Neural crest cell (in vitro differentiated cells): ENCODE measurements at places on chromosomes 3 and 15.

- DNase-seq, result no peak
Measured at GRCh38 chr15:94290730-94291129, 59.4 kb downstream of the MCTP2 start.

GRCh38 chr3:183515968-183516851, 39.3 kb downstream of the KLHL6 start:
- DNase-seq, result no peak

DNA sequence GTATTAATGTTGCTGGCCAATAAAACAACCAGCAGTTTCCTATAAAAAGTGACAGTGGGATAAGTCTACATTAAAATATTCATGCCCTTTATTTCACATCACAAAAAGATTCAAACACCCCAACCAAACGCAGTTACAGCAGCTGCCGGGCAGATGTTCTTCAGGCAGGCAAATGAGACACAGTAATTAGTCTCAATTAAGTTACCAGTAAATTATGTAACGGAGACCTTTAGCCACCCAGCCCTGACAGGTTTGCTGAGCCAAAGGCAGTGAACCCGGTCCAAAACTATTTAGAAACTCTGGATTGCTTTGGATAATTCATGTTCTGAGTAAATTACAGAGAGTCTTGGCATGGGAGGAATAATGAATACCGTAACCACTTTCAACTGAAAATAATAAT, 289.2 kb upstream of the LYSMD4 start:
- no peak for DNase-seq

DNA sequence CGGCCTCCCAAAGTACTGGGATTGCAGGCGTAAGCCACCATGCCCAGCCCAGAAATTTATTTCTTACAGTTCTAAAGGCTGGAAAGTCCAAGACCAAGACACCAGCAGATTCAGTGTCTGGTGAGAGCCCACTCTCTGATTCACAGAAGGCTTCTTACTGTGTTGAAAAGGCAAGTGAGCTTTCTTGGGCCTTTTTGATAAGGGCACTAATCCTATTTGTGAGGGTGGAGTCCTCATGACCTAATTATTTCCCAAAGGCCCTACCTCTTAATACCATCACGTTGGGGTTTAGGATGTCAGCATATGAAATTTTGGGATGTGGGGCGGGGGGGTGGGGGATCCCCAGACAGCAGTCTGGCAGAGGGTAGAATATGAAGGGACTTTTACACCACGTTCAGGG, 47.5 kb upstream of the MEX3B start:
- no peak for DNase-seq

- no peak for DNase-seq
Measured at GRCh38 chr3:106528932-106529331, 660.1 kb upstream of the CBLB start.

- DNase-seq, result no peak
Measured at GRCh38 chr3:8503871-8504610, 2.4 kb downstream of the LMCD1 start.

DNA sequence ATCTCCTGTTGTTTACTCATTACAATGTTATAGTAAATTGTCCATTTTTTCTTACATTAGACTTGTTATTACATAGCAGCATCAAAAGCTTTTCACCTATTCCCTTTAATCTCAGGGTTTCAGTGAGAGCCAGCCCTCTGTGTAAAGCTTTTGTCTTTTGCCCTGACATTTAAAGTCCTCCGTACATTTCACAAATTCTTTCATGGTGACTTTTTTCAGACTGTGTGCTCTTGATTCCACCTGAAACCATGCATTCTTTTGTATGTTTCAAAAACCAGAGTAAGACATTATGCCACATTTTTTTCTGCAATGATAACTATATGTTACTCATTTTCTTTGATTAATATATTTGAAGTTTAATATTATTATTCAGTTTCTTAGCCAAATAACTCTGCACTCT, 781.4 kb upstream of the ROBO1 start:
- no peak for DNase-seq

DNA sequence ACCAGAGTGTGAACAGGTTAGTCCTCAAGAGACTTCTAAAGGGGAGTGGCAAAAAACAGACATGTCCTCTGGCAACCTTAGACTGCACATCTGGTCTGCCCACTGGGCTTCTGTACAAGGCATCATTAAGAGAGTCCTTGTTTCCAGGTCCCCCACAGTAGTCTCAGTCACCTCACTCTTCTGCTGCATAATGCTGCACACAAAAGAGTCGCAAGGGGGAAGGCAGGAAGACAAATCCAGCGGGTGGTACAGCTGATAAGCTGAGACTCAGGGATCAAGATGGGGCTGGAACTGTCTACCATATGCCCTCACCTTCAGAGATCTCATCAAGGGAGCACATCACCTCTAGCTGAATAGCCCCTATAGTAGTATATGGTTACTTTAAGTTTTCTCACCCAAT, 27.4 kb upstream of the RPS17 start:
- no peak for DNase-seq

DNA sequence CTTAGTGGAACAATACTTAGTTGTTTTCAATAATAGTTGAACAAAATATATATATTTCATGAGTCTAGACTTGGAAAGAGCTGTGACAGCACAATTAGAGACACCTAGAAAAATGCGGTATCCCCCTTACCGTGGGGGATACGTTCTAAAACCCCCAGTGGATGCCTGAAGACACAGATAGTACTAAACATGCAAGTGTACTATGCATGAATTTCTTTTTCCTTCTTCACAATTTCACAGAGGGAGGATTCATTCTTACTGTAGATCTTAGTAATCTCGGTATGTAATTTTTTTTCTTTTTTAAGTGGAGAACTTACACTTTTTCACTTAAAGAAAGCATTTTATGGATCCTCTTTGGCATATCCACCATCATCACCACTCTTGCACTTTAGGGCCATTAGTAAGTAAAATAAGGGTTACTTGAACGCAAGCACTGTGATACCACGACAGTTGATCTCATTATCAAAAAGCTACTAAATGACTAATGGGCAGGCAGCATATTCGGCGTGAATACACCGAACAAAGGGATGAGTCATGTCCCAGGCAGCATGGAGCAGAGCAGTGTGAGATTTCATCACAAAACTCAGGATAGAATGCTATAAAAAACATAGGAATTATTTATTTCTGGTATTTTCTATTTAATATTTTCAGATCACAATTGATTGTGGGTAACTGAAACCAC, 72.3 kb upstream of the ZNF280D start:
- DNase-seq, result no peak

GRCh38 chr3:102017784-102018183, 168.5 kb downstream of the NFKBIZ start:
- no peak for DNase-seq

GRCh38 chr3:180871901-180872300, 40.6 kb upstream of the FXR1 start:
- no peak for DNase-seq

DNA sequence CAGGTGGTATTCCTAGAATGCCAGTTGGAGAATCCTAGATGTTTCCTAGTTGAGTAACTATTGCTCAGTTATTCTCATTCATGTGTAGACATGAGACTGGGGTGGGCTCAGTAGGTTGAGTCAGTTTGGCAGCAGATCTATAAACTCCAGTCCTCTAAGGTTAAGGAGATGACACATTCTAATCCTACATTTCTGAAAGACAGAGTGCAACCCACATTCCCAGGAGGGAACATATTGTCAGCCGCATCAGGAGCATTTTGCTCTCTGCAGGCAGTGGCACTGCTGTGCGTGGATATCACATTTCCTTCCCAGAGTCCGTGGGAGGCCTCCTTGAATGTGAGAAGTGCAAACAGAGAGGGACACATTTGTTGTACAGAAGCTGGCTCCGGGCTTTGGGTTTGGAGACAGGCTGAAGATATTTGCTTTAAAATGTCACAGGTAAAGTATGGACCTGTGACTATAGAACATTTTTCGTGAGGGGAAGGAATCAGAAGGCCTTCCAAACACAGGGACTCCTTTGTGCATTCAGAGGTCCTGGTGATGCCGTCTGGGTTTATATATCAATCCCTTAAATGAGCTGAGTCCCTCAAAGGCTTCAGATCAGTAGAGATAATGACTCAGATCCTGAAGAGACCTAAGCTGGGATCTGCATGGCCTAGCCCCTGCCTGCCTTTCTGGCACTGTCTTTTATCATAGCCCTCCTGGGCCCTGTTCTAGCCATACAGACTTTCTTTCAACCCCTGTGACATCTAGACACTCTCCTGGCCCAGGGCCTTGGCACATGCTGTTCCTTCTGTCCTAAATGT, 156.5 kb downstream of the CADPS start:
- DNase-seq, result no peak

GRCh38 chr3:72145506-72146380, 360.8 kb upstream of the PROK2 start:
- no peak for DNase-seq

GRCh38 chr3:127722091-127722784, 49.5 kb downstream of the ABTB1 start:
- no peak for DNase-seq

- no peak for DNase-seq
Measured at GRCh38 chr15:71526060-71526820, 284.1 kb upstream of the NR2E3 start.

DNA sequence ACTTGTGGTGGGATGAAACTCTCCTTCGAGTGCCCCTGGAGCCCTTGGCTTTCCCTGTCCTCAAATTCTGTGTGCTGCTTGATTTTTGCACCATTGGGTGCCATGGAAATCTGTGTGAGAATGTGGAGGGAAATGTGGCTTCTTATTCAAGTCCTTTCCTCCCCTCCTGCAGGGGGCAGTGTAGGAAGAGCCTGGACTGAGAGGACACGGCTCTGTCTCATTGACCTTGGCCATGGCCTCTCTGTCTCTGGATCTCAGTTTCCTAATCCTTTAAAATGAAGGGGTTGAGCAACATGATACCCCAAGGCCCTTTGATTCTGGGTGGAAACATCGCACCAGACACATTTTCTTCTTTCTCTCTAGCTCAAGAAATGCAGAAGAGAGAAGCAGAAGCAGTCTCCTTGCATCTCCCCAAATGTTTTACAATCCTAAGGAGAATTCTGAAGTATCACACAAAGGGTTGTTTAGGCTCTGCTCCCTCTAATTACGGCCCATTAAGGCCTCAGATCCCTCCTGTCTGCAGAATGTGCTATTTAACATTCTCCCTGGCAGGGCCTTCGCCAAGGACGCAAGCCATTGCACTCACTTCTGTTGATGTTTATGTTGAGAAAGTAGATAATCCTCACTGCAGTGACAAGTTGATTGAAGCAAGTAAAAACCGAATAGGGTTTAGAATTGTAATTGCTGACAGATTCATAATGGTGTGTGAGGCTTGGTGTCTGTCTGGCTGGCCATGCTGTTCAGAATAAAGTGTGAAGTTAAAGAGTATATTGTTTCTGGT, 169.1 kb downstream of the TPRG1 start:
- no peak for DNase-seq

DNA sequence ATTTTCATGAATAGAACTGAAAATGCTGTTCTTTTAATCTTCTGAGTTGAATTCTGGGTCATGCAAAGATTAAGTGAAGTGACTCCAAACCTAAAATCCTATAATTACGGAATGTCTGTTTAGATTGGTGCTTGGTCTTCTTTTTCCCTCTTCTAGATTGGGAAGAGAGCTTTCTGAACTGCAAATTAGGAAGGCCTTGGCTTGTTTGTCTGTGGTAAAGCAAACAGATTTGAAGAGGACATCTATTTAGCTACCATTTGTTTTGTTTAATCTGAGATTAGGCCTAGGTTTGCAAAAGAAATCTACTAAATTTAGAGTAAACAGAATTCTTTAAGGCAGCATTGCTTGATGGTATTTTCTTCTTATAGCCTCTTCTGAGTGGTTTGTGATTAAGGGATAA, 23.5 kb downstream of the PAQR9 start:
- DNase-seq, result no peak

DNA sequence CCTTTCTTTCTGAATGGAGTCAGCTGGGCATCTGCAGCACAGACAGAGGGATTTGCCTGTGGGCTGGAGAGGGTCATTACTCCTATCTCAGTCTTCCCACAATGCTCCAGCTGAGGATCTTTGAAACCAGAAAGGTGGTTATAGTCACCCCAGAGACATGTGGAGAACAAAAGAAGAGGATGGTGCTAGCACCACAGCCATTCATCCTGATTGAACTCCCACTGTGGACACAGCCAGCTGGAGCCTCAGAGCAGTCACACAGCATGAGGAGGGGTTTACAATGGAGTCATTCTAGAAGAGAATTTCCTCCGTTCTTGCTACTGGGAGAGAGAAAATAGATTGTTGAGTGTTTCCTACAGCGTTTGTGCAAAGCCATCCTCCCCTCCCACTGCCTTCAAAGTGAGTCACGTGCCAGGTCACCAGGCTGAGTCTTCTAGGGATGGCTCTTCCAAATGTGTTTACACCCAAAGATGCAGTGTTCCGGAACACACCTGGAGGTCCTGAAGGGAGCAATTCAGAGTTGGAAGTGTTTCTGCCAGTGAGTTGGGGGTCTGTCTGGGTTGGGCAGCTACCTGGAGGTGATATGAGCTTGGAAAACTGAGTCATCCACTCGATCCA, 18.9 kb upstream of the GREM1 start:
- no peak for DNase-seq

GRCh38 chr15:96889734-96890480, 559.4 kb downstream of the NR2F2 start:
- DNase-seq, result no peak

- no peak for DNase-seq
Measured at GRCh38 chr15:42679285-42680141, 57.4 kb downstream of the CDAN1 start.

DNA sequence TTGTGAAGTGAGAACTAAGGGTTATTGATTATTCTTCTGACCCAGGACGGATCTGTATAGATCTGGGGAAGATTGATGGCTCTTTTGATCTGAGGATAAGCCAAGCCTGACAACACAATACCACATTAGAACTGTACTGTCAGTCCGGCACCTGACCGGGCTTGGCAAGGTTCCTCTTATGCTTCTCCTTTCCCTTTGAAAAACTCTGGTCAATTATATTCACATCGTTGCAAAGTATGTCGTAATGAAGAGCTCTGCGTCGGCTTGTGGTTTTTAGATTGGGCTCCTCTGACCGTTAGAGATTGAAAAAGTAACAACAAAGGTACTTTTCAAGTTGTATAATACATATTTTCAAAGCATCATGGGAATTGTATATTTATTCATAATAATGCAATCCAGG, 389.8 kb downstream of the NR2F2 start:
- DNase-seq, result no peak
